ENCODE measurements at places on chromosomes 4 and X.
A peak's percentile ranks its signal among the peaks of the same experiment; 100 is the strongest.

- no peak for DNase-seq
Measured at GRCh38 chr4:1405254-1405635, 997 bp downstream of the NKX1-1 start.

- DNase-seq = no peak
Measured at GRCh38 chr4:148954011-148954749, 512.0 kb upstream of the NR3C2 start.

DNA sequence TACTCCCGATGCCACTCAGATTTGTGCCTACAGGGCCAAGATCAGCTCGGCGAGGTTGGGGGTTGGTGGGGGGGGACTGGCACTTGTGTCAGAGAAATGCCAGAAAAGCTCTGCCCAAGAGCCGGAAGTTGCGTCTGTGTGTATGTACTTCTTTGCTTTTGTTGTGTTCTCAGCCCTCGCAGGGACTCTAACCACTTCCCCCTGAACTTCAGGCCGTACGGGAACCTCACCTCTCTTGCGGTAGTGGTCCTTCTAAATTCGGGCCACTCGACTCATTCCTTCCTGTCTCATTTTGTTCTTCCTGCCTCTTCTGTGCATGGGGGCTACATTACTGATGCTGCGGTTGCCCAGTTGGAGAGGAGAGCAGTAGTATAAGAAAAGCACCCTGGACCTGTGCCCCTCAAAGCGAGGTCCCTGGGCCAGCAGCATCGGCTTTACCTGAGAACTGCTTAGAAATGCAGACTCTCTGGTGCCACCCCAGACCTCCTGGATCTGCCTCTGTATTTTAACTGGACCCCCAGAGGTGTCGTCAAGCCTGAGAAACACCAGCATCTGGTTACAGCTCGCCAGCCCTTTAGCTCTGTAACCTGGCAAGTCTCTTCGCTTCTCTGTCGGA is 146.3 kb upstream of the RPS6KA3 start:
- peak; percentile 54 for DNase-seq

- no peak for DNase-seq
Measured at GRCh38 chr4:157072002-157072401, 3.9 kb upstream of the GLRB start.

- no peak for DNase-seq
Measured at GRCh38 chr4:3865986-3866812, 100.0 kb downstream of the ADRA2C start.

DNA sequence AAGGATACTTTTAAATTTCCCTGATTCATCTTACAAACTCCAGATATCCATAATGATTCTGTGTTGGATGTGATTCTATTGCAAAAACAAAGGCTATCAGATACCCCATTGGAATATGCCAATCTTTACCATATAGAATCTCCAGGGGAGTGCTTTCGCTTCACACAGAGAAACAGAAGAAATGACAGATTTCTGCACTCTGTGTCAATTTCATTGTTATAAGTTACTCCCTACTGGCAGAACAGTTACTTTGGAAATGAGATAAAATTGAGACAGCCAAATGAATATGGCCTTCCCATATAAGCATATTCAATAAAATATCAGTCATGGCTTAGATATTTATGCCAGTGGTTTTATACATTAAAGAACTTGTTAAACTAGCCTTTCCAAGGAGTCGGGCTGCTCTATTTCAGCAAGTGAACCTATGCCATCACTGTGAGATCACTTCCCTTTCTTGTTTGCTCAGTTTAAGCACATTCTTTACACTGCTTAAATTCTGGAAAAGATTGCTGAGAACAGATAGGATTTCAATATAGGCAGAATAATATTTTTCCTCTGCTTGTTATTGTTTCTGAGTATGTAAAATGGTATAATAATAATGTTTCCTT is 127.5 kb upstream of the ANXA10 start:
- DNase-seq = no peak

DNA sequence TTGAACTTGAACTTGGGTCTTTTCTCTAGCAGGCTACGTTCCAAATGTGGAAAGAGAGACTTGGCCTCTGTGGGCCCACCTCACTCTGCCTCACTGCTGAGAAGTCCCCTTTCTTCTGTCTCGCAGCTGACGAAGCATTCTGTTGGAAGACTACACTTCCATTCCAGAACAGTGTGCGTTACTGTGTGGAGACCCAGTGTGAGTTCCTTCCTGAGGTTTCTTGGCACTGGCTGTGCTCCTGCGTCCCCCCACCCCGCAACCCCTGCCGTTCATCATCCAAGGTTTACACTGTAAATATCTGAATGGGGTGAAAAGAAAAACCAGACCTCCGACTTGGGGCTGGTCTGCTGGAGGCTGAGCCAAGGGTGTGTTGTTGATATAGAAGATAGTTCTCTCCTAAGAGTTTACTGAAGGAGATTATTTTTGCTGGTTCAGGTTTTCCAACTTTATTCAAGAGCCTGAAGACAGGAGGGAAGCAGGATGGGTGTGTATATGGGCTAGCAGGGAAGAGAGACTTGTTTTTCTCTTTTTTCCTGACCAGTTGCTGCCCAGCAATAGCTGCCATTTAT is 34.7 kb downstream of the NHSL2 start:
- DNase-seq = no peak

DNA sequence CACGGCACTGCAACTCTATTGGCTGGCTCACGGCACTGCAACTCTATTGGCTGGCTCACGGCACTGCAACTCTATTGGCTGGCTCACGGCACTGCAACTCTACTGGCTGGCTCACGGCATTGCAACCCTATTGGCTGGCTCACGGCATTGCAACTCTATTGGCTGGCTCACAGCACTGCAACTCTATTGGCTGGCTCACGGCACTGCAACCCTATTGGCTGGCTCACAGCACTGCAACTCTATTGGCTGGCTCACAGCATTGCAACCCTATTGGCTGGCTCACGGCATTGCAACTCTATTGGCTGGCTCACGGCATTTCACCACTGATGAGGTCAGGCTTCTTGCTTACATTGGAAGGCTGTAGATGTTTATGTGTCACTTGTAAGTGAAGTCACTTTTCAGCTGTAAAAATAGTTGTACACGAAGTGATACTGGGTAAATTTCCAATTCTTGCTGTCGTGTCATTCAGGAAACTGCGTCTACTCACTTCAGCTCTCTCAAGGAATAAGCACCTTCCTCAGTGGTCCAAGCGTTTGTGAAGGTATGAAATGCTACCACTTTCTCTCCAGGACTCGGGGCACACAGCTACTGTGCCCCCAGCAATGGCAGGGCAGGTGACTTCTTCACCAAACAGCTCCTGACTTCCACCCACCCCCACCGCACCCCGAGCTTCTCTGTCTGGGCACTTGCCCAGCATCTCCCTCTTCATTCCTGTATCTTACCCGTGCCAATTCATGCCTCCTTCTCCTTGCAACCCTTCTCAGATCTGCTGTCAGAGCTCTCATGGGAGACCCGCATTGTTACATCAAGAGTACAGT is 141.3 kb downstream of the AFAP1 start:
- no peak for DNase-seq

DNA sequence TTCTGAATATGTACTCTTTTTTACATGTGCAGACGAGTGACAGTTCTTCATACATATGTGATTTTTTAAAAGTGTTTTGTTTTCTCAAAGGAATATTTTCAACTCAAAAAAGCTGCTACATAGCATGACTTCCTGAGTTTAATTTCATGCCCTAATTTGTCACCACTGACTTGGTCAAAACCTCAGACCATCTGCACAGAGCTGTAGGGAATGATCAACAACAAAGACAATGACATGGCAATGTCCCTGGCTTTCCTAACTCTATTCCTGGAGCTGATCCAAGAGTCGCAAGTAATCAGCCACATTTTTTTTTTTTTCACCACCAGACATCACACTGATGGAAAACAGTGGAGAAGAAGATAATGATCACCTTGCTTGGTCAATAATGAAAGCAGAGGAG is 97.7 kb downstream of the TMA16 start:
- peak; percentile 28 for DNase-seq

GRCh38 chr4:92634882-92635281 is 331.1 kb downstream of the GRID2 start:
- DNase-seq = no peak

DNA sequence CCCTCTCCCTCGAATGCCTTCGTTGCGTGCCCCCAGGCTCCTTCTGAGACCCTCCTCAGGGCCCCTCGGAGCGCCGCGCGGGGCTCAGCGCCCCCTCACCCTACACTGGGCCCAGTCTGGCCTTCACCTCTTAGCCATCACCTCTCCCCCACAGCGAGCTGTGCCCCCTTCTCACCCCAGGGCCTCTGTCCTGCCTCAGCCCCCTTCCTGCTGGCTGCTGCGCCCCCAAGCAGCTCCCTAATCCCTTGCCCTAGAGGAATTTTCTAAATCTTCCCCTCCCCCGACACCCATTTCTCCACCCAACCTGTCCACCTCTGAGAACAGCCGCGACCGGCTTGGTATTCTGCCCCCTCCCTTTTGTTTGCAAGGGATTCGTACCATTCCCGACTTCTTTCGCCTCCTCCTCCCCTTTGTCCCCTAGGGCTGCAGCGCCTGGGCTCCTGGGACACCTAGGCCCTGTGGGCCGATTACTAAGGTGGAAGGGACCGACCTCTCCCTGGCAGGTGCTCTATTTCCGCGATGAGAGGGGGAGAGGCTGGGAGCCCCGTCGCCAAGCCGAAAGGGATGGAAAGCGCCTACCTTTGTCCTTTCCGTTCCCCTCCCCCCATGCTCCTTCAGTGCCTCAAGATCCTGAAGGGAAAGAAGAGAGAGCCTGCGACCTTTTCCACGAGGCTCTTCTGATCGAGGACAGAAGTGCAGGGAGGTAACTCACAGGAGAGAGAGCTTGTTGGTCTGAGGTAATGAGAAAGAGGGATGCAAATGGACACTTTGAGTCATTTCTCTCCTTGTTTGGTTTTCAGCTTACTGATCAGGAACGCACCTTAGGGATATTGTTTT is 10.9 kb downstream of the DLG3 start:
- DNase-seq = no peak

DNA sequence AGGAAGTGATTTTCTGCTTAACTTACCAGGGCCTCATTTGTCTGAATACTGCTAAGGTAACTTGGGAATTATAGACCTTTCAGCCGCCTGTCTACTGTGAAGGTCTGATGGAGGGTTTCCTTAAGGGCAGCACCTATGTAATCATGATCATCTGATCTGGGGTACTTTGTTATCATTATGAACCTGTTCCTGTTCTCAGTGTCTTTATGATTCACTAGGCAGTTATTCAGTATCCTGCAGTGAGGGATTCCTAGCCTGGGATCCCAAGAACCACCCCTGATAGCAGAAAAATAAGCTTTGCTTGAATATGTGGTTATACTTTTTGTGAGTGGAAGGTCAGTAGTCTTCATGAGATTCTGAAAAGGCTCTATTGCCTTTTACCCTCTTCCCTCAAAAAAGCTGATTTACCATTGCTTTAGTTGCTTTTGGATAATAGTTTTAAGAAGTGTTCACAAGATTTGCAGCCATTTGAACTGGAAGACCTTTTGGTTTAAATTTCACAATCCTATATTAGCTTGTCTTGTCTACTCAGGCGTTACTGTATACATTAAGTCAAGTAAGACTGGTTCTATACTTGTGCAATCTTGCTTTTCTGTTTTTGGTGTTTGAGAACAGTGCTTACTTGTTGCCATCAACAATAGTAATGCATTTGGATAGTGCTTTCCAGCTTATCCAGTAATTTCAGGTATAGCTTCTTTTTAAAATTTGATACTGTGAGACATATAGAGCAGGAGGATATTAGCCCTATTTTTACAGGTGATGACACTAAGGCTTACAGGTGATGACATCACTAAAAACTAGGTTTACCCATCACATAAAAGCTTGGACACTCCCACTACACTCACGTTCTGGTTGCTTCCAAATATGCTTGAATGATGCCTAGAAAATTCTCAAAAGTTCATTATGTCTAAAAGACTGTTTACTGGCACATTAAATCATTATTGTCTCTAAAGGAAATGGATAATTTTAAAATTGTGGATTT is 60.0 kb downstream of the FHIP1A start:
- DNase-seq = no peak

Measured in Kasumi-1 (cell line).